Mesothelial cell of epicardium (in vitro differentiated cells): ENCODE measurements at places on chromosomes 5 and 9. TPM values are rescaled to one million over a fixed set of nuclear protein-coding genes. Genes with fewer than 3 reads are reported as not detected.

The PCDHA13 gene
- total RNA-seq, result 5.4 to 6.1 TPM (median 5.8 TPM) in 3 replicates

The PCDHB16 gene
- total RNA-seq, result 23.5 to 24.6 TPM (median 24.4 TPM) in 3 replicates

The IL5 gene
- not detected in 3 replicates for total RNA-seq

The CRB2 gene
- total RNA-seq, result 35.1 to 43.0 TPM (median 41.0 TPM) in 3 replicates

The ACOT12 gene
- total RNA-seq, result not detected in 3 replicates

The FOXD4L4 gene
- total RNA-seq, result 0.31 to 0.38 TPM in 2 of 3 replicates, not detected in the other

The CNTFR gene
- 25.9 to 28.9 TPM (median 27.0 TPM) in 3 replicates for total RNA-seq

The GLRA1 gene
- not detected in 3 replicates for total RNA-seq

The SAP30L gene
- 32.9 to 36.2 TPM (median 34.8 TPM) in 3 replicates for total RNA-seq

The GRIN3A gene
- 3.0 to 4.1 TPM (median 3.3 TPM) in 3 replicates for total RNA-seq

The SPATA31A3 gene
- total RNA-seq, result not detected in 3 replicates

The ZBED3 gene
- total RNA-seq, result 25.2 to 26.9 TPM (median 25.8 TPM) in 3 replicates

The SLC2A6 gene
- 8.2 to 9.0 TPM (median 8.2 TPM) in 3 replicates for total RNA-seq

The PCDHGC4 gene
- total RNA-seq, result 5.2 to 6.2 TPM (median 5.2 TPM) in 3 replicates

The APBB3 gene
- 59.9 to 68.5 TPM (median 63.6 TPM) in 3 replicates for total RNA-seq

The FBXL7 gene
- 68.8 to 70.7 TPM (median 70.0 TPM) in 3 replicates for total RNA-seq

The ZDHHC11B gene
- total RNA-seq, result 0.69 to 0.90 TPM (median 0.74 TPM) in 3 replicates

The LOX gene
- 16.3 to 17.4 TPM (median 16.9 TPM) in 3 replicates for total RNA-seq

The ADRB2 gene
- total RNA-seq, result 0.42 to 0.52 TPM (median 0.51 TPM) in 3 replicates

The THBS4 gene
- 15.6 to 17.3 TPM (median 17.1 TPM) in 3 replicates for total RNA-seq

The CCT5 gene
- 141 to 145 TPM (median 142 TPM) in 3 replicates for total RNA-seq

The AGXT2 gene
- total RNA-seq, result not detected in 3 replicates

The GRM6 gene
- not detected in 3 replicates for total RNA-seq

The ACO1 gene
- 23.9 to 24.6 TPM (median 24.0 TPM) in 3 replicates for total RNA-seq

The PCDHA4 gene
- 18.8 to 20.9 TPM (median 19.8 TPM) in 3 replicates for total RNA-seq

The HMMR gene
- total RNA-seq, result 8.7 to 9.8 TPM (median 9.4 TPM) in 3 replicates

The HTR1A gene
- total RNA-seq, result 0.13 TPM in 1 of 3 replicates, not detected in the others

The LPCAT1 gene
- 73.9 to 76.8 TPM (median 74.8 TPM) in 3 replicates for total RNA-seq

The TXNDC8 gene
- total RNA-seq, result not detected in 3 replicates

The PPP3R2 gene
- 0.34 to 0.38 TPM (median 0.34 TPM) in 3 replicates for total RNA-seq

The IFNA21 gene
- total RNA-seq, result not detected in 3 replicates

The DAB2 gene
- total RNA-seq, result 58.1 to 64.0 TPM (median 63.6 TPM) in 3 replicates

The CCL21 gene
- not detected in 3 replicates for total RNA-seq

The JADE2 gene
- 24.7 to 26.4 TPM (median 25.2 TPM) in 3 replicates for total RNA-seq

The POLR1E gene
- total RNA-seq, result 24.9 to 27.3 TPM (median 26.1 TPM) in 3 replicates

The ENHO gene
- total RNA-seq, result 0.96 to 1.1 TPM (median 1.0 TPM) in 3 replicates

The RANBP17 gene
- 51.2 to 60.8 TPM (median 56.1 TPM) in 3 replicates for total RNA-seq

The ARHGEF39 gene
- 6.3 to 8.0 TPM (median 6.5 TPM) in 3 replicates for total RNA-seq

The SPINK6 gene
- not detected in 3 replicates for total RNA-seq

The WDR5 gene
- total RNA-seq, result 42.3 to 43.5 TPM (median 42.5 TPM) in 3 replicates

The NTRK2 gene
- total RNA-seq, result 63.4 to 67.5 TPM (median 65.0 TPM) in 3 replicates

The SPRY4 gene
- 21.3 to 21.5 TPM (median 21.4 TPM) in 3 replicates for total RNA-seq

The POU5F2 gene
- 1.7 to 1.9 TPM (median 1.7 TPM) in 3 replicates for total RNA-seq

The GAS1 gene
- 47.8 to 50.6 TPM (median 49.1 TPM) in 3 replicates for total RNA-seq

The ANKRD31 gene
- total RNA-seq, result 1.1 to 1.4 TPM (median 1.3 TPM) in 3 replicates

The GARIN3 gene
- not detected in 3 replicates for total RNA-seq

The PLEKHG4B gene
- 65.6 to 71.2 TPM (median 70.0 TPM) in 3 replicates for total RNA-seq

The SPATA31E1 gene
- total RNA-seq, result 0.09 TPM in 1 of 3 replicates, not detected in the others

The FAM78A gene
- 0.54 to 0.80 TPM (median 0.64 TPM) in 3 replicates for total RNA-seq

The RARS1 gene
- total RNA-seq, result 93.9 to 104 TPM (median 98.2 TPM) in 3 replicates

The RASGRF2 gene
- 4.5 to 5.7 TPM (median 5.5 TPM) in 3 replicates for total RNA-seq

The SLC36A1 gene
- 13.0 to 14.7 TPM (median 14.5 TPM) in 3 replicates for total RNA-seq

The TMEM215 gene
- 0.07 TPM in 1 of 3 replicates, not detected in the others for total RNA-seq

The OR1Q1 gene
- not detected in 3 replicates for total RNA-seq

The TOPORS gene
- total RNA-seq, result 21.9 to 23.3 TPM (median 22.8 TPM) in 3 replicates
